ENCODE measurements at places on chromosomes 2 and 18.

DNA sequence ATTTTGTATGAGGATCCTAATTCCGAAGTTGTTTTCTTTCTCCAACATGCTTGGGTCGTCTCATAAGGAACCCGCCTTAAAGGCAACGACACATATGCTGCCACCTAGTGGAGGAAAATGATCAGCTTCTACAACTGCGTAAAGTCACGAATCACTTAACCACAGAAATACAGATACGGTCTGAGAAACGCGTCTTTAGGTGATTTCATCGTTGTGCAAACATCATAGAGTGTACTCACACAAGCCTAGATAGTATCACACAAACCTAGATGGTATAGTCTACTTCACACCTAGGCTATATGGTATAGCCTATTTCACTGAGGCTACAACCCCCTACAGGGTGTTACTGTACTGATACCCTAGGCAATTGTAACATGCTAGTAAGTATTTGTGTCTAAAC lies 13.1 kb downstream of the GNLY start:
- DNase-seq: peak; percentile 79

DNA sequence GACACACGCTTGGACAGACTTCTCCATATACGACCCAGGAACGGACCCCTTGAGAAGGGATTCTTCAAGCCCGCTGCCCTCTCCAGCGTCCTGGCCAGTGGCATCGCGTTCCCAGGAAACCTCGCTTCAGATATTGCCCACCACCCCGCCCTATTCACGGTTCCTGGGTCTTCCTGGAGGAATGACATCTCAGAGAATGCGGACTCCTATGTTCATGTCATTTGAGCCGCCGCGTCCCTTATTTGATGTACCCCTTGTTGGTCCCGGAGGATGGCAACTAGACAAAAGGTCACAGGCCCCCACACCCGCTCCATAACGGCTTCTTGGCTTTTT lies 588 bp upstream of the CCDC93 start:
- no peak for DNase-seq

- no peak for DNase-seq
These were observed 198.2 kb upstream of the SPRED2 start for GRCh38 chr2:65630643-65631042.

DNA sequence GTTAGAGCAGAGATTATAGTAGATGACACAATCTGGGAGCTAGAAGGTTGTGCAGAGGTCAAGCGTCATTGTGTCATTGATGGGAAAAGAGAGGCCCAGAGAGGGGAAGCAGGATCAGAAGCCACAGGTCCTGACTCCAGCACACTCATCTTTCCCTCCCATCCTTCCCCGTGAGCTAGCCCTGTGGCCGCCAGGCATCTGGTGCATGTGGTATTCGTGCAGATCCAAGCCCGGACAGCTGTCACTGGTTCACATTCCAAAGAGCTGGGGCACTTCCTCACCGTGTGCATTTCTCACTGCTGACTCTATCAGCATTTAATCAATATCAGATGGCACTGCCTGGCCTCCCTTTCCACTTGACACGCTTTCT lies 94.1 kb upstream of the THOC1 start:
- DNase-seq: no peak

DNA sequence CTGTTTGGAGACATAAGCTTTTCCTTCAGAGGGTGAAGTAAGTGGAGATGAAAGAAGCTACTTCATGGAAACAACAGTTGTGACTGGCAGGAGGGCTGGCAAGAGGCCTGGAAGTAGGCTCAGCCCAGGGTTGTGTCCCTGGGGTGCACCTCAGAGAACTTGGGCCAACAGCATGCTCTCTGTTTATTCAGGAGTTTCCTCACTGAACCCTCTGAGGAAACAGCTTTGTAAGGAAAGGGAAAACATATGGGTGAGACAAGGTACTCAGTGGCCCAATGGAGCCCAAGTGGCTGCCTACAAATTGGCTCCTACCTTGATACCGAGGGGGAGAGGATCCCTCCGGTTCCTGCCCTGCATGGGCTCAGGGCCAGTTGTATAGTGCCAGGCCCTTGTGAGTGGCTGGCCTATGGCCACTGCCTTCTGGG lies 115.5 kb upstream of the ITGA6 start:
- no peak for DNase-seq

- peak; percentile 16 for DNase-seq
These were observed 426.9 kb downstream of the CDH2 start for GRCh38 chr18:27750014-27750413.

Measured in GDM1 (cell line).